CD4-positive, alpha-beta T cell treated with Interleukin-15 for 1 hour (primary cell): ENCODE measurements at places on chromosomes 11 and 22.

DNA sequence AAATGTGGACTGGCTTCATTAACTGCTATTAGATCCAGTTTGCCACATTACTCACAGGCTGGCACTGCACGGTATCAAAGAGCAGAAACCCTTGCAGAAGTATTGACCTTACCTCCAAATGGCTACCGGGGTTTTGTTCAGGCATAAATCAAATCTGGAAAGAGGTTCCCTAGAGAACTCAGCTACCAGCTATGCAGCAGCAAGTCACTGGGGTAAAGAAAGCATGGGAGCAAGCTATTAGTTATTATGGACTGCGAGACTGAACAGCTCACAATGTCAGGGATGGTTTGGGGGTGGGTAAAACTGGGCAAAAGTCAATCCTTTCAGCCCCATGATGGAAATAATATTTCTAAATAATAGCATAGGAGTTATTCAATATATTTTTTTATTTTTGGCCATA lies 128.1 kb downstream of the FANCF start:
- no peak for DNase-seq

- DNase-seq, result peak; percentile 15
These were observed 22.6 kb downstream of the TPBGL start for GRCh38 chr11:75262961-75263852.

DNA sequence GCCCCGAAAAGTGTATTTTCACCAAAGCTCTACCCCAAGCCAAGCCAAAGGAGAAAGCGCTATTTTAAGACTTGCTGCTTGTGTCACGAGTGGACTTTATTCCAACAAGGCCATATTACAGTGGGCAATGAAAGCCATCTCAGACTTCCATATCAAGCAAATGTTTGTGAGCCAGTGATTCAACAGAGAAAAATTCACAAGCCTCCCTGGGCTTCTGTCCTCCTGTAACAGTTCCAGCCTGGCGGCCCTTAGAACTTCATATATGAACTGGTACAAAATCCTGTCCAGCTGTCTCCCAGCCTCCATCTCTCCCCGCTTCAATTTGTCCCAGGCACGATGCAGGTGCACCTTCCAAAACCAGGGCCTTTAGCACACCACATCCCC lies 11.2 kb downstream of the LARGE1 start:
- DNase-seq, result no peak

DNA sequence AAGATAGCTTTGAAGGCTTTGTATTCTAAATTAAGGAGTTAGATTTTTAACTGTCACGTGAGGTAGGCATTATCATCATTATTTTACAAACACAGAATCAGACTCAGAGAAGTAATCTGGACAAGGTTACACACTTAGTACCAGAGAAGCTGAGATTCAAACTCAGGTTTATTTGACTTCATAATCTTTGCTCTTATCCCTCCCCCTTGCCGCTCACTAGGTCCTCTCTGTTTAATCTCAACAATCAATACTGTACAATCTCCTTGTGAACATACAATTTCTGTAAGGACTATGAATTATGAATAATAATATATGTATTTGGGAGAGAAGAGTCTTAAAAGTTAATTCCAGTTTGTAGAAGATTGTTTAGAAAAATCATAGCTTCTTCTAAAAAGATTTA lies 5.2 kb upstream of the DNAJB7 start:
- DNase-seq, result no peak

- no peak for DNase-seq
These were observed 2.2 kb downstream of the ME3 start for GRCh38 chr11:86670181-86670580.

DNA sequence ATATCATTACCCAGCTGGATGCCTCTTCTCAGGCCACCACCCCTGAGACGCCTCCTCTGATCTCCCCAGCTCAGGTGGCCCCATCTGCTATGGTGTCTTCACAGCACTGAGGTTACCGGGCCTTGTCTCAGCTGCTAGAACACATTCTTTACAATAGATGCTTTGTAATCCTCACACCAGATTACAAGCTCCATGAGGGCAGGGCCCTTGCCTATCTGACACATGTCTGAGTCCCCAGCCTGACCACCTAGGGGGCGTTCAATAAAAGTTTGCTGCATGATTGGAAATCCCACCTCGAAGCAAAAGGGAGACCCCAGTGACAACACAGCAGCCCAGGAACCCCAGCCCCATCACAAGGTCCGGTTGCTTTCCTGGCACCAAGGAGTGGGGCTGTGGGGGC lies 2.0 kb downstream of the MACROD1 start:
- DNase-seq, result no peak

- no peak for DNase-seq
These were observed 31.1 kb upstream of the TOP3B start for GRCh38 chr22:22013559-22014284.

- no peak for DNase-seq
These were observed 12.4 kb downstream of the ANO9 start for GRCh38 chr11:429391-429790.

DNA sequence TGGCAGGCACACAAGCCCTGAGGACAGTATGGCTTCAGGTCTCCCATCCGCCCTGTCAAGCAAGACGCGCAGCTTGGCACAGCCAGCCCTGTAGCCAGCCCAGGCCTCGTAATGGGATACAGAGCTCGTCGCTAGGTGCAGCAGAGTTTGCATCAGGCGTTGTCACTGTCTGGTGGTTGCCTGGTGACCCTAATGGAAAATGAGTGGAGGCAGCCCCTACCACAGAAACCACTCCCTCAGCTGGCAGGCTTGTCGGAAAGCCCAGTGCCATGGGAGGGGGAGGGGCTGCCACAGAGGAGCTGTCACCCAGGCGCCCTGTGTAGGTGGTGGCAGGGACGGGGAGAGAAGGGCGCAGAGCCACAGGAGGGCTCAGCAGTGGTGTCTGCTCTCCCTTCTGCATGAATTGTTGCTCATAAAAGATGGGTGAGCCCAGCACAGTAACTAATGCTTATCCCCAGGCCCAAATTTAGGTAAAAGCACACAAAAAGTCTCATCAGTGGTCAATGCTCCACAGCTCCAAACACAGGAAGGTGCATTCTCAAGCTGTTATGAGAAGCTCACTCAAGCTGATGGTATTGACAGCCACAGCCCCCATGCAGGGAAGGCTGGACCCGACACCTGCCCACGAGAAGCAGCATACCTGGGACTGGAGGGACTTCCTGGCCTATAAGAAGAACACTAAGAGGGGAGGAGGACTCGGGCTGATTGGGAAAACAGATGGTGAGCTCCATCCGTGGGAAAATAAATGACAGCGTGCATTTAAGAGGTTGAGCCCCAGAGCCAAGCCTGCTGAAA lies 164.6 kb downstream of the ETS1 start:
- peak; percentile 92 for DNase-seq

GRCh38 chr11:24793479-24793878 lies 296.6 kb downstream of the LUZP2 start:
- no peak for DNase-seq

DNA sequence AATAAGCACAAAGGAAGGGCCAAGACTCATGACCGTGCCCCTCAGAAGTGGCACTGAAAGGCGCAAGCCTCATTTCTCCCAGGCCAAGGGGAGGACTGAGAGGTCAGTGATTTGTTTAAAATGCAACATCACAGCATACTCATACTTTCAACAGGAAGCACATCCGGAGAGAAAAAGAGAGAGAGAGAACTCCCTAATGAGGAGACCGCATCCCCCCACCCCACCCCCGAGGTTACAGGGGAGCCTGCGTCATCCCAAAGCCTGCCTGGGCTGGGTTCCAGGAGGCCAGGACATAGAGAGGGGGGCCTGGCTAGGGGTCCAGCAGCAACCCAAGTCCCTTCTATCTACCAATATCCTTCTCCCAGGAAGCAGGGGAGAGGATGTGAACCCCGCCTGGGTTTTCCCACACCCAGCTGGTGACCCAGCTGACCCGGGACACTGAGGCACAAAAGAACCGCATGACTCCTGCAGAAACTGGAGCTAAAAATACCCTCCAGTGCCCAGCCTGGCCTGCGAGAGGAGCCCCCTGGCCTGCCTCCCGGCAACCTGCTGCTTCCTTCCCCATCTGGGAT lies 3.8 kb downstream of the CSNK1E start:
- no peak for DNase-seq
